ENCODE measurements at places on chromosomes 11 and 22.

DNA sequence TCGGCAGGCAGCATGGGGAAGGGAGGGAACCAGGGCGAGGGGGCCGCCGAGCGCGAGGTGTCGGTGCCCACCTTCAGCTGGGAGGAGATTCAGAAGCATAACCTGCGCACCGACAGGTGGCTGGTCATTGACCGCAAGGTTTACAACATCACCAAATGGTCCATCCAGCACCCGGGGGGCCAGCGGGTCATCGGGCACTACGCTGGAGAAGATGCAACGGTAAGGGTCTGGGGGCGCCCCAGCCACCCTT lies 204 bp downstream of the FADS2 start:
- no peak for DNase-seq

- DNase-seq, result no peak
These were observed 1.9 kb downstream of the REXO2 start for GRCh38 chr11:114440971-114441763.

- DNase-seq, result no peak
These were observed 16.0 kb upstream of the POU2AF1 start for GRCh38 chr11:111395081-111395480.

GRCh38 chr22:29795663-29796062 lies 28.5 kb downstream of the UQCR10 start:
- no peak for DNase-seq

DNA sequence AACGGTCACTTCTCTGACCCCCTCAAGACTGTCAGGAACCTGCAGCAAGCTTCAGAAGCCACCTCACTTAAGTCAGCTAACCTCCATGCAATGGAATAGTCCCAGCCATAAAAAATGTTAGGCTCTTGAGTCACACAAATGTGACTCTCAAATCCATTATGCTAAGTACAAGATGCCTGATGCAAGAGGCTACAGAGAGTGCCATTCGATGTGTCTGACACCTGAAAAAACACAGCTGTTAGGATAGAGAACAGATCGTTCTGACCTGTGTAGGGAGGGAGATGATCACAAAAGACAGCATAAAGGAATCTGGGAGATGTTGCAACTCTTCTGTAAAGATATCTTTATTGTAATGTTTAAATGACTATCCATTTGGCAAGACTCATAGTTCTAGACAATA lies 712.4 kb downstream of the TBC1D22A start:
- no peak for DNase-seq

- DNase-seq, result no peak
These were observed 404.6 kb downstream of the OPCML start for GRCh38 chr11:133127741-133128140.

DNA sequence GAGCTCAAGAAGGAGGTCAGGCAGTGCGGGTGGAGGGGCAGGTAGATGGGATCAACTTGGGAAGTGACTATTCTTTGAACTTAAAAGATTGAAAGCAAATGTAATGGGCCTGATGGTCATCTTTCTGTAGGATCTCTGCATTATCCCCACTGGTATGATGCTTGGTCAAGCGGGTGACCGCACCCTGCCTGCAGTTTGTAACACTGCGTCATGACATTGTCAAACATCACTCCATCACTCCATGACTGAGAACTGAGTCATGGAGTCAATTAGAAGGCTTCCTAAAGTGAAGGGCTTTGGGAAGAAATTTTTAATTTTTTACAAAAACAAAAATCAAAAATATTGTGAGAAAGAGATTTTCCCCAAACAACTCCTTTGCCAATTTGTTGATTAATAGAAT lies 62.4 kb upstream of the BMAL1 start:
- DNase-seq, result no peak

GRCh38 chr22:45058622-45058912 lies 48.8 kb upstream of the PHF21B start:
- DNase-seq, result no peak

GRCh38 chr11:65434057-65434666 lies 11.6 kb downstream of the NEAT1 start:
- no peak for DNase-seq

- no peak for DNase-seq
These were observed 120.5 kb downstream of the CACNA1I start for GRCh38 chr22:39690881-39691605.

DNA sequence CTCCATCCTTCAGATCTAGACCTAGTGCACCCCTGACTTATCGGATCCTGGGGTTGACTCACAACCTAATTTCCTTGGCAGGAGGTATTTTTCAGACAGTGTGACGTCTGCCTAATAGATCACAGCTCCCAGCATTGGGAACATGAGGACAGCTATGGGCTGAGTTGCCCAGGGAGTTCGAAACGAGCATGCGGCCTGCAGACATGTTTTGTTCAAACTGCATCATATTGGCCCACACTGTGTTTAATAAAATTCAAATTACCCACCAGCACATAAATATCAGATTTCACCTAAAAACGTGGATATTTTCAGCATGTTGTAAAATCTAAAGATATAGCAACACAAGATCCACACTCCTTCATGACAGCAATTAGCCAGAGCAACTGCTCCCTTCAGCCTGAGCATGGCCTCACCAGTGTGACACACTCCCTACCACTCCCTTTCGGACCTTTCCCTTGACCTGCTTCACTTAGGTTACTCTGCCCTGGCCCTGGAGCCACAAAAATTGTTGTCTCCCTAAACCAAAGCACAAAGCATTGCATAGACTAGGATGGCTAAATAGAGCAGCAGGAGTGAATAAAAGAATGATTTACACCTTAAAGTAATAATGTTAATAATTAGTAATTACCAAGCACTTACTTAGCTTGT lies 53.6 kb upstream of the USP47 start:
- DNase-seq, result no peak

GRCh38 chr22:38418589-38418988 lies 36.4 kb downstream of the KCNJ4 start:
- no peak for DNase-seq

- DNase-seq, result no peak
These were observed 42.4 kb downstream of the IL10RA start for GRCh38 chr11:118028626-118029025.

GRCh38 chr22:44425694-44426045 lies 72.4 kb downstream of the RTL6 start:
- DNase-seq, result no peak

GRCh38 chr11:19101796-19102520 lies 15.0 kb upstream of the ZDHHC13 start:
- no peak for DNase-seq

DNA sequence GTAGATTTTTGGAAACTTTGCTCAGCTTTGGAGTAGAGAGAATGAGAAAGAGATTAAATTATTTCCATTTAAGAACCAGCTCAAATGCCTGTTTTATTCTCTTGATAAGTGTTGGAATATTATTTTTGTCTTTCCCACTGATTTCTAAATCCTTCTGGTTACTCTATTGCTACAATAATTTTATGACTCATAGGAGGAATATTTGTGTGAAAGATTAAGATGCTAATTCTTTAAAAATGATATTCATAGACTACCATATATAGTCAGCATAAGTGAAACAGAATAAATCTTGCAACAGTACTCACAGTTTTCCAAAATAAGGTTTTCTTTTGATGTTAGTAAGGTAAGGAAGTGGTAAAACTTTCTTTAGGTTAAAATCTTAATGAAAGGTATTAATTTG lies 60.9 kb downstream of the YAP1 start:
- DNase-seq, result no peak

- no peak for DNase-seq
These were observed 75.6 kb downstream of the SNX19 start for GRCh38 chr11:130840679-130841078.

- no peak for DNase-seq
These were observed 82.3 kb downstream of the USP35 start for GRCh38 chr11:78270971-78271370.

- no peak for DNase-seq
These were observed 8.2 kb downstream of the SERPIND1 start for GRCh38 chr22:20782083-20782482.

DNA sequence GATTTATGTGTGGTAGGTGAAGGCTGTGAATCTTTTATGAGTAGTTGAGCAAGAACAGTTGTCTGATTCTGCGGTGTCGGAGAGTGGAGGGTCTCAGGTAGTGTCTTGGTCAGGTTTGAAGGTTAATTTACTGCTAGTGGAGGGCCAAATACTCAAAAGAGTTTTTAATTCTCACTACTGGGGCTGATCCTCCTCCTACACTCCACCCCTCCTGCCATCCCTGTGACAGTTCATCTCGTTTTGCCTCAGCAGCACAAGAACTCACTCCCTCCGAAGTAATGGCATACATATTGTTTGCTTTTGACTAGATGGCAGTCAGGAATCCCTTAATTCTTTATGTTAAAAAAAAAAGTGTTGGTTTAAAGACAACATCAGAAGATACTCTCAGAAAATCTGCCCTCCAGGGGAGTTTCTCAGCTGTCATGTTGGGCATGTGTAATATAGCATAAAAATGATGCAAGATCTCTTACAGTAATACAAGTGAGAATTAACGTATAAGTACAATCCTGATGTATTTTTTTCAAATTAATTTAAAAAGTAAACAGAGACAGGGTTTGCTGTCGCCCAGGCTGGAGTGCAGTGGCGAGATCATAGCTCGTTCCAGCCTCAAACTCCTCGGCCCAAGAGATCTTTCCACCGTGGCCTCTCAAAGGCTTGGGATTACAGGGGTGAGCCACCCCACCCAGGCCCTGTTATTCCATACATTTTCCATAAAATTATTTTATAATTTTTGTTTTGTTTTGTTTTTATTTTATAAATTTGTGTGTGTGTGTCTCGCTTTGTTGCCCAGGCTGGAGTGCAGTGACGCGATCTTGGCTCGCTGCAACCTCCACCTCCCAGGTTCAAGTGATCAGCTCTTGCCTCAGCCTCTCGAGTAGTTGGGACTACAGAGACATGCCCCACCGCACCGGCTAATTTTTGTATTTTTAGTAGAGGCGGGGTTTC lies 1.3 kb downstream of the FAR1 start:
- DNase-seq, result no peak

GRCh38 chr11:46519351-46519750 lies 74.5 kb downstream of the AMBRA1 start:
- no peak for DNase-seq

DNA sequence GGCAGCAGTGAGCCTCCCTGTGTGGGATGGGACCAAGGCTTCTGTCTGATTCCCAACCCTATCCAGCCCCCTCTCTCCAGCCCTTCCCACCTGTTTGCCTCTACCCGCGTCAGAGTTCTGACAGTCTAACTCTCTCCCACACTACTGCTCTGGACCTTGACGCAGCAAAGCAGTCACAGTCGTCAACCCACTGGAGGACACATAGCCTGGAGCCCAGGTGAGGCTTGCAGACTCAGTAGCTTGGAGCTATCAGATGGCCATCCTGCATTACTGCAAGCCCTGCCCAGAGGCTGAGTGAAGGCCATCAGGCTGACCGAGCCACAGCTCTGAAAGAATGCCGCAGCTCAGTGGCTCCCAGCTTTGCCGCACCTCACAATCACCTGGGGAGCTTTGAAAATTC lies 3.7 kb downstream of the OAF start:
- no peak for DNase-seq

Measured in amygdala (tissue), 56 donors.